ENCODE measurements at places on chromosomes 13 and 19. TPM values are rescaled to one million over a fixed set of nuclear protein-coding genes. Genes with fewer than 3 reads are reported as not detected.

Gene KHSRP
- total RNA-seq = 89.9 TPM

Gene ZNF709
- total RNA-seq = 5.0 TPM

Gene VSTM1
- not detected for total RNA-seq

Gene STOML3
- total RNA-seq = not detected

Gene CEACAM5
- total RNA-seq = not detected

Gene ZFP30
- total RNA-seq = 19.2 TPM

Gene SPC24
- 6.5 TPM for total RNA-seq

Gene GIPC3
- total RNA-seq = under 0.01 TPM

Gene NCAN
- under 0.01 TPM for total RNA-seq

DNA sequence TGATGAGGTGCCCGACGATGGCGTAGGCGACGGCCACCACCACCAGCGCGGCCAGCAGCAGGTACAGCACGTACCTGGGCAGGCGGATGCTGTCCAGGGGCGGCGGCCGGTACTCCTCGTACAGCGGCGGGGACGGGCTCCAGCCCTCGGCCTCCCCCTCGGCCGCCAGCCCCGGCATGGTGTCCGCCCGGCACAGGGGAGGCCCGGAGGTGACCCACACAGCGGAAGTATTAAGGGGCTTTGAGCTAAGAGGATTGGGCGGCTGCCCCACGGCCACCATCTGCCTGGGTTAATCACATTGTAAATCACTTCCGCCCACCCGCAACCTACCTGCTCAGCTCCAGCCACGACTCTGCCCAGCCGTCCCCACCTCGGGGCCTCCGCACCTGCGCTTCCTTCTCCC is at the start of gene SMIM44:
SMIM44 (minus strand) TSS at position 216 of the 403 bp plus-strand sequence; CDS start at position 178, 38 bp downstream.
- DNase-seq = no peak
- no peak within 1 kb of the TSS for H3K27ac ChIP-seq
- H3K36me3 ChIP-seq = no peaks in the 10 kb centered on the region
- H3K4me1 ChIP-seq = no peaks in the 10 kb centered on the region
- no peak within 1 kb of the TSS for H3K4me3 ChIP-seq

DNA sequence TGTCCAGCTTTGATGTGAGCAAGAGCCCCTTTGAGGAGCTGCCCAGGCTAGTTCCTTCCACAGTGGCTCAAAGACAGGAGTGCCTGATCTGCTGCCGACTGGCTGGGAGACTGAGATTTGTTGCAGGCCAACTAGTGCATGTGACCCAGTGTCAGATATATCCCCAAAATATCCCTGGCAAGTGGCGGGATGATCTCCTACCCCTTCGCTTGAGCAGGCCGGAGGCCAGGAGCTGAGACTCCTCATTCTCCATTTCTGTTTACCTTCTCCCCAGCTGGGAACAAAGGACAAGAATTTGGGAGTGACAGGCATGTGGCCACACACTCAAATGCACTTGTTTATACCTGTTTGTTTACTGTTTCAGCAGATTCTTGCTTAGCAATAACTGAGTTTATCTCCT is 37.1 kb upstream of the XPO4 start:
- H3K36me3 ChIP-seq = no peaks in the 10 kb centered on the region
- peaks cover 11% of the 10 kb centered on the region for H3K4me1 ChIP-seq
- H3K27ac ChIP-seq = no peak overlapping the region
- no peak overlapping the region for H3K4me3 ChIP-seq
- no peaks in the 10 kb centered on the region for H3K27me3 ChIP-seq
- no peak for DNase-seq

GRCh38 chr13:104810242-104810641 is 1725.2 kb downstream of the EFNB2 start:
- no peak for DNase-seq
- H3K27me3 ChIP-seq = no peaks in the 10 kb centered on the region
- no peak overlapping the region for H3K4me3 ChIP-seq
- no peaks in the 10 kb centered on the region for H3K4me1 ChIP-seq
- no peaks in the 10 kb centered on the region for H3K36me3 ChIP-seq

GRCh38 chr19:13099073-13099999 is 3.3 kb downstream of the LYL1 start:
- H3K4me3 ChIP-seq = no peak overlapping the region
- peak; percentile 95 for DNase-seq
- no peaks in the 10 kb centered on the region for H3K27me3 ChIP-seq
- peaks cover 6% of the 10 kb centered on the region for H3K36me3 ChIP-seq
- no peak overlapping the region for H3K27ac ChIP-seq
- peaks cover 10% of the 10 kb centered on the region for H3K4me1 ChIP-seq

- H3K27ac ChIP-seq = no peak overlapping the region
- H3K27me3 ChIP-seq = no peaks in the 10 kb centered on the region
- no peak overlapping the region for H3K4me3 ChIP-seq
Measured at GRCh38 chr13:73278186-73278585, 219.4 kb downstream of the KLF5 start.

DNA sequence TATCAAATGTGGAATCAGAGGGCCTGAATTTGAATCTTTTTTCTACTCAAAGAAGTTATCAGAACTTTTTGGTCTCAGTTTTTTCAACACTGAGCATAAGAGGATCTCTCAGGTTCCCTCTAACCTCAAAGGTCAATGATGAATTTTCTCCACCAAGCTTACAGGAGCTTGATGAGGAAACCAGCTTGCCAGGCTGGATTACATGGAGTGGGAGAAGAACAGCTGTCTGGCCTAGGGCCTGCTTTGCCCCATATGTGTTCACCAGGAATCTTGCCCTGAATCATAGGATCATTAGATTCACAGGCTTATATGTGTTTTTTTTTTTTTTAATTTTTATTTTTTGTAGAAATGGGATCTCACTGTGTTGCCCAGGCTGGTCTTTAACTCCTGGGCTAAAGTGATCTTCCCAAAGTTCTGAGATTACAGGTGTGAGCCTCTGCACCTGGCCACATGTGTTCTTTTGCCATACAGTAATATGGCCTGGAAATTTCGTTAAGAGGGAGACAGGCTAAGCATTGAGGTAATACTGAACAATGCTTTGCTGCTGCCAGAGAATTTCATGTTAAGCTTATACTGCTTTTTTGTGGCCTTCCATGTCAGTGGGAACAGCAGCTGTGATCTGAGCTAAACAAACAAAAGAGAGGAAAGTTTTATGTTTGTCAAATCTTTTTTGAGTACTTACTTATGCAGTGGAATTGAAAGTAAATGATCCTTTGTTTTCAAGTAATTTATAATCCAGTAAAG is 110.6 kb downstream of the DNAJC3 start:
- H3K27me3 ChIP-seq = no peaks in the 10 kb centered on the region
- peaks cover 17% of the 10 kb centered on the region for H3K36me3 ChIP-seq
- H3K4me3 ChIP-seq = no peak overlapping the region
- no peak overlapping the region for H3K27ac ChIP-seq

GRCh38 chr13:111622051-111622531 is 301.6 kb downstream of the TEX29 start:
- no peaks in the 10 kb centered on the region for H3K27me3 ChIP-seq
- no peak overlapping the region for H3K4me3 ChIP-seq
- DNase-seq = no peak

DNA sequence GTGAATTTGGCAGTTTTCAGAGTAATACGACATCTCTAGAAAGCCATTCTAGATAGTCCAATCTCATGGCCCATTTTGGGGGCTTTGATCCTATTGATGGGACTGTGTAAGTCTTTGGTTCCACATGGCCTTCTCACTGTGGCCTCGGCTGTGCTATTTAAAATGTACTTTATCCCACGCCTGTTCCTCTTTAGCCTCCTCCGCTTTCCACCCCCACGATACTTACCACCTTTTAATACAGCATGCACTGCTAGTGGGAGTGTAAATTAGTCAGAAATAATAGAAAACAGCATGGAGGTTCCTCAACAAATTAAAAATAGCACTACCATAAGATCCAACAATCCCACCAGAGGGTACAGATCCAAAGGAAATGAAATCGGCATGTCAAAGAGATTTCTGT is 28.3 kb upstream of the CEBPG start:
- H3K27me3 ChIP-seq = peaks cover 63% of the 10 kb centered on the region
- no peak overlapping the region for H3K4me3 ChIP-seq
- no peak for DNase-seq
- H3K36me3 ChIP-seq = no peaks in the 10 kb centered on the region
- no peaks in the 10 kb centered on the region for H3K4me1 ChIP-seq
- no peak overlapping the region for H3K27ac ChIP-seq

GRCh38 chr13:94120878-94121277 is 358.6 kb downstream of the DCT start:
- H3K27ac ChIP-seq = no peak overlapping the region
- no peaks in the 10 kb centered on the region for H3K36me3 ChIP-seq
- peaks cover 10% of the 10 kb centered on the region for H3K4me1 ChIP-seq
- no peak for DNase-seq
- H3K4me3 ChIP-seq = no peak overlapping the region

GRCh38 chr19:46766569-46767317 is 20.5 kb upstream of the STRN4 start:
- no peak overlapping the region for H3K27ac ChIP-seq
- H3K4me3 ChIP-seq = no peak overlapping the region
- peak; percentile 83 for DNase-seq
- H3K36me3 ChIP-seq = no peaks in the 10 kb centered on the region

- H3K4me3 ChIP-seq = no peak overlapping the region
- no peak for DNase-seq
- no peaks in the 10 kb centered on the region for H3K36me3 ChIP-seq
- no peaks in the 10 kb centered on the region for H3K4me1 ChIP-seq
- H3K27ac ChIP-seq = no peak overlapping the region
Measured at GRCh38 chr13:25135896-25136295, 36.2 kb downstream of the AMER2 start.

DNA sequence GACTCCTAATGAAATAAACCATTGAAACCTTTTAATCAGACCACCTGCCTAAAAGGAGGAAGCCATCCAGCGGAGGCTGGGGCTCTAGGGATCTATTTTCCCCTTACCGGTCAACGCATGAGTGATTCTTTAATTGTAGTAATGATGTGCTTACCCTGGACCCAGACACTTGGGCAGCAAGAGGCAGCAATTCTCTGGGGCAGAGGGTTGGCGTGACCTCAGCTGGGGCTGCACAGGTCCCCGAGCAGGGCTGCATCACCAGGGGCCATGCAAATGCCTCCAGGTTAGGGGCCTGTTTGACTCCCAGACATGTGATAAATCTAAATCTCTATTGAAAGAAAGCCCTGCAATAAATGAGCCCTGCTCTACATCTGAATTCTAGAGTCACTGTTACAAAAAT is 194.2 kb upstream of the TSHZ3 start:
- DNase-seq = no peak
- no peak overlapping the region for H3K27ac ChIP-seq
- no peak overlapping the region for H3K4me3 ChIP-seq
- H3K27me3 ChIP-seq = no peaks in the 10 kb centered on the region

DNA sequence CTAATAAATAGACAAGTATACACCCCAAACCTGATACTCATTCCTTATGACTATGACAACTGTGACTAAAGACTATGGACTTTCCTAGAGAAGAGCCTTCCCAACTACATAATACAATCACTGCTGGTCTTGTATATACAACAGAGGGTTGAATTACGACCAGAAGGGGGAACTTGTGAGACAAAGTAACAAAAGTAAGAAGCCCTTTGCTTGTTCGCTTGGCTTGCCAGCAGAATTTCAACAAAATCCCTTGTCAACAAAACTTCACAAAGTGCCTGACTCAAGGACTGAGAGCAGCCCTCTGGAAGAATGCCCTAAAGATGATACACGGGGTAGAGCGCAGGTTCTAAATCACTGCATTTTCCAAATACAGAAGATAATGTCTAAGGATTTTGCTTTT is 99.4 kb downstream of the WASF3 start:
- H3K27ac ChIP-seq = no peak overlapping the region
- H3K36me3 ChIP-seq = no peaks in the 10 kb centered on the region
- peak; percentile 84 for DNase-seq

- peaks cover 45% of the 10 kb centered on the region for H3K4me1 ChIP-seq
- peak overlapping the region; percentile 15 for H3K4me3 ChIP-seq
- peaks cover 10% of the 10 kb centered on the region for H3K36me3 ChIP-seq
Measured at GRCh38 chr19:47509973-47510372, 4.9 kb downstream of the NAPA start.

GRCh38 chr13:111491659-111492058 is 171.2 kb downstream of the TEX29 start:
- no peak overlapping the region for H3K4me3 ChIP-seq
- no peak overlapping the region for H3K27ac ChIP-seq
- no peaks in the 10 kb centered on the region for H3K36me3 ChIP-seq
- H3K27me3 ChIP-seq = no peaks in the 10 kb centered on the region

- peaks cover 70% of the 10 kb centered on the region for H3K4me1 ChIP-seq
- H3K36me3 ChIP-seq = peaks cover 13% of the 10 kb centered on the region
- peak; percentile 93 for DNase-seq
- peak overlapping the region; percentile 38 for H3K4me3 ChIP-seq
- peak overlapping the region; percentile 94 for H3K27ac ChIP-seq
- H3K27me3 ChIP-seq = no peaks in the 10 kb centered on the region
Measured at GRCh38 chr19:13036366-13036976, 41.2 kb downstream of the NFIX start.

DNA sequence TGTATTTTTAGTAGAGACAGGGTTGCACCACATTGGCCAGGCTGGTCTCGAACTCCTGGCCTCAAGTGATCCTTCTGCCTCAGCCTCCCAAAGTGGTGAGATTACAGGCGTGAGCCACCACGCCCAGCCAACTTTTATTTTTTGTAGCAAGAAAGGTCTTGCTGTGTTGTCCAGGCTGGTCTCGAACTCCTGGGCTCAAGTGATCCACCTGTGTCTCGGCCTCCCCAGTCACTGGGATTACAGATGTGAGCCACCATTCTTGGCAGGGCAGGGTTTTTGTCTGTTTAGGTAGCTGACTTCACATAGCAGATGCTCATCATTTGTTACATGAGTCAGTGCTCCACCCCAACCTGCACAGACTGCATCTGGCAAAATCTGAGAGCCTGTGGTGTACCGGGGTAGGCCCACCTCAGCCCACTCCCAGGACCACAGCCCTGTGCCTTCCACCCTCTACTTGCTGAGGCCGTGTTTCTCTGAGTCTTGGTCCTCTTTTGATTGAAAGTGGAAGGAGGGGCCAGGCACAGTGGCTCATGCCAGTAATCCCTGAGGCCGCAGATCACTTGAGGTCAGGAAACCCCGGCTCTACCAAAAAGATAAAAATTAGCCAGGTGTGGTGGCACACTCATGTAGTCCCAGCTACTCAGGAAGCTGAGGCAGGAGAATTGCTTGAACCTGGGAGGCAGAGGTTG is 4.2 kb upstream of the TNPO2 start:
- H3K27ac ChIP-seq = no peak overlapping the region
- no peak overlapping the region for H3K4me3 ChIP-seq
- H3K4me1 ChIP-seq = peaks cover 22% of the 10 kb centered on the region
- H3K27me3 ChIP-seq = no peaks in the 10 kb centered on the region

- H3K27me3 ChIP-seq = no peaks in the 10 kb centered on the region
- DNase-seq = peak; percentile 100
- peaks cover 11% of the 10 kb centered on the region for H3K4me1 ChIP-seq
- H3K27ac ChIP-seq = peak overlapping the region; percentile 85
- H3K36me3 ChIP-seq = peaks cover 28% of the 10 kb centered on the region
Measured at GRCh38 chr19:9847087-9847671, 12.1 kb downstream of the PIN1 start.

Measured in osteoblast (primary cell).